ENCODE measurements at places on chromosomes 2 and 18. TPM values are rescaled to one million over a fixed set of nuclear protein-coding genes. Genes with fewer than 3 reads are reported as not detected.

Gene C18orf32
- total RNA-seq, result 19.4 TPM

Gene COL4A4
- 7.7 TPM for total RNA-seq

Gene MARCHF4
- 8.0 TPM for total RNA-seq

Gene ITGA4
- total RNA-seq, result 53.7 TPM

Gene PSMA8
- not detected for total RNA-seq

Gene MAL
- total RNA-seq, result not detected

Gene EPC2
- 19.2 TPM for total RNA-seq

Gene HOXD3
- 0.26 TPM for total RNA-seq

Gene CYP27C1
- under 0.01 TPM for total RNA-seq

Gene TUBB6
- 702 TPM for total RNA-seq

Gene CAPN14
- total RNA-seq, result 0.26 TPM

Gene DNAH6
- 0.13 TPM for total RNA-seq

Gene FARP2
- 49.1 TPM for total RNA-seq

Gene EVX2
- total RNA-seq, result not detected

Gene PREB
- total RNA-seq, result 43.3 TPM

Gene PDE11A
- total RNA-seq, result 0.50 TPM

Gene B3GNT7
- 1.1 TPM for total RNA-seq

Gene TMEFF2
- total RNA-seq, result 3.3 TPM

Gene SLC16A14
- 1.8 TPM for total RNA-seq

Gene ELOA2
- total RNA-seq, result not detected

Gene COLEC11
- total RNA-seq, result 1.4 TPM

Gene CREG2
- total RNA-seq, result 2.4 TPM

Gene FSHR
- not detected for total RNA-seq

Gene MYO5B
- total RNA-seq, result 0.07 TPM

Gene KIAA2012
- total RNA-seq, result not detected

Gene CCL20
- total RNA-seq, result not detected

Data from smooth muscle cell of the pulmonary artery (primary cell).